ENCODE measurements at places on chromosomes 2 and 18. TPM values are rescaled to one million over a fixed set of nuclear protein-coding genes. Genes with fewer than 3 reads are reported as not detected.

TCF23 gene
- total RNA-seq = not detected

TMEM169 gene
- total RNA-seq = 1.5 TPM

FBXO48 gene
- 2.3 TPM for total RNA-seq

SCYGR4 gene
- not detected for total RNA-seq

DYNAP gene
- total RNA-seq = not detected

ELOA2 gene
- not detected for total RNA-seq

DQX1 gene
- total RNA-seq = 0.74 TPM

DNA sequence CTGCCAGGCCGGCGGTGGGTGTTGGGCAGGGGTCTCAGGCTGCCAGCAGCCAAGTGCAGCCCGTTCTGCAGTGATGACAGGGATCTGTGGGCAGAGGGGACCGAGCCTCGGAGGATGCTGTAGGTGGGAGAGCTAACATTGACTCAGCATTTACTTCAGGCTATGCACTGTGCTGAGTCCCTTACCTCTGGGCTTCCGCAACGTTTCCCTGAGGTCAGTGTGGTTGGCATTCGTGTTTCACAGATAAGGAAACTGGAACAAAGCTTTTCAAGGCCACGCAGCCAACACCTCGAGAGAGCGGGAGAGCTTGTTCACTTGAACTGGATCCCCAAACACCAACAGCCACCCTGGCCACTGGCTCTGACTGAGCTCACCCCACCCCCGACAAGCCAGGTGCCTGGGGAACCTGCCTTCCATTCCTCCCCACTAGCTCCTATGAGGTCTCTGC, 839 bp upstream of the GPR148 start:
- peak; percentile 69 for ATAC-seq

DNA sequence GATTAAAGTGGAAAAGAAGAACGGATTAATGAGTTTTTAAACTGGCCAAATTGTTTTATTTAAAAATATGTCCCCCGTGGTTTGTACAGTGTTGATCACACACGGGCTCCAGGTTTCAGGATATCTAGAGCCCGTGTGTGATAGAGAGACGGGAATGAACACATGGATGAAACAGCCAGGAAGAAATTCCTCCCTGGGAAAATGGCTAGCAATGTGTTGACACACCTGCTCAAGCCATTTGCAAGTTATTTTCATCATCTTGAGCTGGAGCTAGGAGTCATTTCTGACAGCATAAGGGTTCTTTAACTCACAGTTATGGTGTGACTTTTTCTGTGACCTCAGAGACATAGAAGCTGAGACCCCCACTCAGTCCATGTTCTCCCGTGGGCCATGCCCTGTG, 81.6 kb downstream of the LRRFIP1 start:
- no peak for ATAC-seq

- no peak for ATAC-seq
Measured at GRCh38 chr2:242011991-242012764, 142.6 kb downstream of the RTP5 start.

- ATAC-seq = no peak
Measured at GRCh38 chr2:240507778-240508251, 50.0 kb downstream of the ANKMY1 start.

GRCh38 chr18:27860701-27861107, 316.2 kb downstream of the CDH2 start:
- ATAC-seq = no peak

DNA sequence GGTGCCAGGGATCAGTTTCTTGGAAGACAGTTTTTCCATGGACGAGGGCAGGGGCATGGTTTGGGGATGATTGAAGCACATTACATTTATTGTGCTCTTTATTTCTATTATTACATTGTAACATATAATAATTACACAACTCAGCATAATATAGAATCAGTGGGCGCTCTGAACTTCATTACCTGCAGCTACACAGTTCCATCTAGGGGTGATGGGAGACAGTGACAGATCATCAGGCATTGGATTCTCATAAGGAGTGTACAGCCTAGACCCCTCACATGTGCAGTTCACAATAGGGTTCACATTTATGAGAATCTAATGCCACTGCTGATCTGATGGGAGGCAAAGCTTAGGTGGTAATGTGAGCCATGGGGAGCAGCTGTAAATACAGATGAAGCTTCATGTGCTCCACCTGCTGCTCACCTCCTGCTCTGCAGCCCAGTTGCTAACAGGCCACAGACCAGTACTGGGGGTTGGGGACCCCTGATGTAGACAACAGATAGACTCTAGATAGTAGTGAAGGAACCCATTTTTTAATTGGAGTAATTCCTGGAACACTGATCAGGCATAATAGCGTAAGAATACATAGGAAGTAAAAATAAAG, 41.5 kb upstream of the MC4R start:
- ATAC-seq = no peak

DNA sequence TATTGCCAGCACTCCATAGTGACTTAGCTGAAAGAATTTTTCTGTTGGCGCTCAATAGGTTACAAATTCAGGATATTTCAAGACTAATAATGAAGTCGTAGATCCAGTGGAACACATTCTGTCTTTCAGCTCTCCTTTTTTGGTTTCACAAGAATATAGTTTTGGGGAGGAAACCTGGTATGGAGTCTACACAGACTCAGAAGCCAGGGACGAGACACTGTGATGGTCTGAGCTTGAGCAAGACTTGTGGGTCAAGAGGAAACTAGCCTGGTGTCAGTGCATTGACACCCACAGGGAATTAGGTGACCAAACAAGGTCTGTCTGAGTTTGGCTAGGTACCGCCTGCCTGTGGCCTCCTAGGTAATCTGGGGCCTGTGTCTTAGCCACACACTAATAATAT, 26.9 kb downstream of the ARL4C start:
- ATAC-seq = no peak

DNA sequence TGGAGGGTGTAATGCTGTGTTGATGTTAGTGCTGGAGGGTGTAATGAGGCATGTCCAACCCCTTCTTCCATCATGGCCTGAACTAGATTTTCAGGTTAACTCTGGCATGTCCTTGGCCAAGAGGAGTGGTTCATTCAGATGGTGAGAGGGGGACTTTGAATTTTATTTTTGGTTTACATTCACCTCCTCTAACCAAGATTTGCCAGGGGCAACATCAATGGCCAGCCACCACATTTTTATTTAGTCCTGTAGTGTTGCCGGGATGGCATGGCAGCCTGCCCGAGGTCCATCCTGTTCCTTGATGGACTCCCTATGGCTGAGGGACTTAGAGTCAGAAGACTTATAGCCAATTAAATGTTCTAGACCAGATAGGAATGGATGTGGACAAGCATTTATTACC, 484.6 kb upstream of the HS6ST1 start:
- ATAC-seq = no peak

- ATAC-seq = no peak
Measured at GRCh38 chr2:42906557-42907411, 114.4 kb upstream of the HAAO start.

DNA sequence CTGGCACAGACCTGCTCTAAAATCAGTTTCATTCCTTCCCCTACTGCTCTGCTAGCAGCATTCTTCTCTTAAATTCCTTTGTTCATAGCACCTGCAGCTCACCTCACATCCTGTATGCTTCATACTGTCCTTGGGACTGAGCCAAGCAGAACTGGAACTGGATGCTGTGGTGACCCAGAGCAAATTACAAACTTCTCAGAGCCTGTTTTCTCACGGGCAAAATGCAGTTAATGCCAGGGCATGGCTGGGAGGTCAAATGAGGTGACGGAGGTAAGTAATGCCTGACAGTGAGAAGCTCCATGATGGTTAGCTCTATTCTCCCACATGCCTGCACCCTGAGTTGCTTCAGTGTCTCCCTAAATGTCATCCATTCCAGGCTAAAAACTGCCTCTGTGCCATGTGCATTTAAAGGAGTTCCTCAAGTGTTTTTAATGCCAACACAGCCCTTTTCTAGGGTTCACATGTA, 29.7 kb downstream of the C2orf42 start:
- ATAC-seq = no peak

DNA sequence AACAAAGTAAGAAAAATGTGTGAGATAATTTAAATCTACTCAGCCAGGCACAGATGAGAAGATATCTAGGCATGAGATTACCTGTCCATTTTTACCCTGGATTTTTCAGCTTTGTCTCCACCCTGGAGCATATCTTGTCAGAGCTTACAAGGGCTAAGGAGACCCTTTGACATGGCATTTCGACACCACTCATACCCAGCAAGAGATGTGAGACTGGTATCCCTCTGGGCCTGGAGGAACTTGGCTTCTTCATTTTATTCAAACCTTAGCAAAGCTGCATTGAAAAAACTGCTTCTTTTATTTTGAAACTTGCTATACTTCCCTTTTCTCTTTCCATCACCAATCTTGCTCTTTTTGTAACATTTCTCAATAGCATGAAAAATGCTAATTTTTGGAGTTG, 194.9 kb upstream of the HNMT start:
- ATAC-seq = no peak

DNA sequence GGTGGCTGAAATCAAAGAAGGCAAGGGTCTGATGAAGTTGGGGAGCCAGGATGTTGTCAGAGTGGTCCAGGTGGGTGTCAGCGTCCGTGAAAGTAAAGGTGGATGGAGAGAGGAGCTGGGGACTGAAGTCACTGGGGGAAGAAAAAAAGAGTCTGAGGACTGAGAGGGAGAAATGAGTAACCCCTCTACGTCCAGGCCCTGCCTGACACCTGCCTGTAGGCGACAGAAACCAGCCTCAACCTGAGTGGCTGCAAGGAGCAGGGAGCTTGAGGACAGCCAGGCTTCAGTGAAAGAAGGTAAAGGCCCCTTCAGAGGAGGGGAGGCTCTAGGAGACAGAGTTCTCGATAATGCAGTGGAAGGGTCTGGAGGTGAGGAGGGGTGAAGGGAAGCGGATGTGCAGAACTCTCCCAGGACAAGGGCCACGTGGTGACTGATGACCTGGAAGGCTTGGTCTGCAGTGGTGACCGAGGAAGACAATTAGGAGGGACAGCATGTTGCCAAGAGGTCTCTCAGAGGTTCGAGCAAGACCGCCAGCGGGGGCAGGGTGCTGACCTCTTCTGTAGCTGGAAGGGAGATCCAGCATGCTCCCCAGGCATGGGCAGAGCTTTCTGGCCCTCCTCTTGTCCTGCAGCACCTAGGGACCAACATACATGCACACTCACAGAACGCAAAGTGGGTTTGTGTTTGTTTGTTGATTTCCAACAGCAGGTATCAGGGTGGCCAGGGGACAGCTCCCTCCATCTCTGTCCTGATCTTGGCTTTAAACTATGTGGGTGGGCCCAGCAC, 86.6 kb upstream of the TMEM247 start:
- peak; percentile 34 for ATAC-seq

DNA sequence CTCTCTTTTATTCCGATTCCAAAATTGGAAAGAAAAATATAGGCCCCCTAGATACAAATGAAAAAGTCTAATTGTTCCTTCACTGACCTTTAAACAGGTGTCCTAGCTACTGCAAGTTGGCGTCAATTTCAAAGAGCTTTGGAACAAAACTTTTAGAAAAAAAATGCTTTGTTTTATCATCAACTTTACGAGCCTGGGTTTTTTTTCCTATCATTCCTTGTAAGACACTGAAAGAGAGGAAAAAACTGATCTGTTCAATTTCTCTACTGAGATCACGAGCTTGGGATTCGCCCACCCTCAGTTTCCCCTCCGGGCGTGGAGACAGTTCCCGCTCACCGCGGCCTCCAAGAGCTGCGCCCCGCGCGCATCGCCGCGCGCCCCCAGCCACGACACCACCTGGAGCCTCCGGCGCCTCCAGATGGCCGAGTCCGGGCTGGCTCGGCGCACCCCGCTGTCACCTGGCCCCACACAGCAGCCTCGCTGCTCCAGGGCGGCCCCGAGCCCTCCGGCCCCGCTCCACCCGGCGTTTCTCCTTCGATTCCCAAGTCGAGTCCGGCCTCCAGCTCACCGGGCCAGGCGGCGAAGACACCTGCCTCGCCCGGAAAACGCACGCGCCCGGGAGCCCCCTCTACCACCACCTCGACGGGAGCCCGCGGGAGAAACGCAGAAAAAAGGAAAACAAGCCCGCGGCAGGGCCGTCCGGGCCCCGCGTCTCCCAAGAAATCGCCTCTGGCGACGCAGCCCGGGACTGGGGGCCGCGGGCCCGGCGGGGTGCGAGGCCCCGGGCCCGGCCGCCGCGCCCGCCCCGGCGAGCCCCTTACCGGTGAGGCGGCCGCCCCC, 656 bp downstream of the TBC1D8 start:
- peak; percentile 18 for ATAC-seq

DNA sequence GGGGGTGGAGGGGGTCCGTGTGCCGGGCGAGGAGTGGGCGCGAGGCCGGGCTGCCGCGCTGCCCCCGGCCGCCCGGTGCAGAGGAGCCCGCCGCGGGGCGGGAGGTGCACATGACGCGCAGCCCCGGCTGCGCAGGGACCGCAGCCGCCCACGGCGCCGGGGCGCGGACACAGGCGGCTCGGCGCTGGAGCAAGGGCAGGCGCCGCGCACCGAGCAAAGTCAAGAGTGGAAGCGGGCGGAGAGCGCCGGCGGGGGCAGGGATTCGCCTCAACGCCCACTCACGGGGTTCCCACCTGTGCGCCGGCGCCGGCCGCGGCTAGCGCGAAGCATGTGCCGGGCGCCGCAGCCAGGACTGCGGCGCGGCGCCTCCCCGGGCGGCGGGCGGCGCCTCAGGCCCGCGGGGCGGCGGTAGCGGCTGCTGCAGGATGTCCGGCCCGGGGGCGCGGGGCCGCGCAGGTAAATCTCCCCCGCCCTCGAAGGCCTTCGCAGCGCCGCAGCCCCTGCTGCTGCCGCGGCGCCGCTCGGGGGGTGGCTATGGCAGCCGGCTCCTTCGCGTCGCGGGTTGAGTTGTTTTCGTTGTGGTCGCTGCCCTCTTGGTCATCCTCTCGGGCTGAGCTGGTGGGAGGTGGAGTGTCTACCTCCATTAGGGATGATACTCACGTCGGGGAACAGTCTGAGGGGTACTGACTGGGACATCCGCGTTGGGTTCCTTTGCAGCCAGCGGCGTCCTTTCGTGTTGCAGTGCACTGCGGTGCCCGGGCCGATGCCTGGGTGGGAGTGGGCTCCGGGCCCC, 216.3 kb upstream of the DTNA start:
- ATAC-seq = peak; percentile 35

DNA sequence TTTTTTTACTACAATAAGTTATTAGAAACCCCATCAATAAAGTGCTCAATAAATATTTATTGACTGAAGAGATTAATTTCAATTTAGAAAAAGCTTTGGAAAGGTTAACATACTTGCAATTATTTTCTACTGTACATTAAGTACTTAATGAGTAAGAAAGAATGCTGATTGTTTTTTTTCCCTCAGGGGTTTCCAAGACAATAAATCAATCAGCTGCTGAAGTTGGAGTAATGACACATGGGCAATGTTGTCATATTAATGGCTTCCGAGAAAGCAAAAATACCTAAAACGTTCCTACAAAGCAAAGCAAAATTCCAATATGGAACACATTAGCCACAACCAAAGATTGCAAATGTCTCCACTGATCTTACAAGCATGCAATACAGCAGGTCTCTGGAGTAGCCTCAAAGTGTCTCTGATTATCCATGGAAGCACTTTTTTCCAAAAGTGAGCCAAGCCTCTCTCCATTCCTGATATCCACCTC, 66.7 kb downstream of the ZC3H6 start:
- ATAC-seq = no peak

GRCh38 chr18:28432339-28432738, 255.4 kb upstream of the CDH2 start:
- no peak for ATAC-seq

DNA sequence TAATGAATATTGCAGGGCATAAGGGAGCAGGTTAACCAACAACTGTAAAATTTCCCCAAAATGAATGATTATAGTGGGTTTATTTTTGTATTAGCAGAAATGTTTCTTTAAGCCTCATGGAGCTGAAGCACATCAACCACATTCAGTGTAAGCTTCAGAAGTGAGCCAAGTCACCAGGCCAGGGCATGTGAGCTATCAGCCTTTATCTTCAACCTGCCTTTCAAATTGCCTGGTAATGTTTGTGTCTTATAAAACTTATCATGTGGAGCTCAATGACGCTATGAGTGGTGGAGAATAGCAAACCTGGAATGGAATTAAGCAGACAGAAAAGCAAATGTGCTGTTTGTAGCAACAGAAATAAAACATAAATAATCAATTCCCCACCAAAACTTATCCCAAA, 1068.4 kb downstream of the LRP1B start:
- ATAC-seq = no peak

Measured in activated T-helper 17 cell treated with anti-CD3 and anti-CD28 coated beads, Interleukin-2, amount 50 U/mL, for 72 hours (primary cell).